ENCODE measurements at places on chromosomes 7 and 10.

DNA sequence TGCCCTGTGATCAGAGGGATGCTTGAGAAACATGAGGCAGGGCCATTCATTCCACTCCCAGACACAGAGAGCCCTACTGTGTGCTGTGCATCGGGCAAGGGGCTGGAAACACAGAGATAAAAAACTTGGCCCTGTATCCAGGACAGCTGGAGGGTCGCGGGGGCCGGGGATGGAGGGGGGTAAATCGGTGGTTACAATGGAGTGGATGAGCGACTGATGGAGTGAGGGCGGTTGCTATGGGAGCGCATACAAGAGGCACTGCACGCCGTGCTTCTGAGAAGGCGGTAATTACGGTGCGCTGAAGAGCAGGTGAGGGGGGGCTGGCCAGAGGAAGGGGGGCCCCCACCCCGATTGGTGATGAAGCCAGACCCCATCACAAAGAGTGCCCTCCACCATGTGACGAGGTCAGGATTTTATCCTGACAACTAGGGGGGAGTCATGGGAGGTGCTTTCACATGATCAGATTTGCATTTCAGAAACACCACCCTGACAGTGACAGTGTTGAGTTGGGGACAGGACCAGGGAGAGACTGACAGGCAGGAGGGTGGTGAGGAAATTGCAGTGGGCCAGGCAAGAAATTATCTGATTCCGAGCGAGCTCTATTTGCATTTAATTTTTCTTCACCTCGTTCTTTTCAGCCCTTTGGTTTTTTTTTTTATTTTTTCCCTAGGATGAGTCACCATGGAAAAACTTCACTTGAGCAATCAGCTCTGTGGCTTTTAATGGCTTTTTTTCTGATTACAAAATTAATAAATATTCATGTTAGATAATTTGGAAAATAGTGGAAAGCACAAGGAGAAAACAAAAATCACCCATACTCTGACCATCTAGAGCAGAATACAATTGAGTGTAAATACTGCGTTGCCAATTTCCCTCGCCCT lies 7.8 kb downstream of the CPA5 start:
- no peak for DNase-seq

DNA sequence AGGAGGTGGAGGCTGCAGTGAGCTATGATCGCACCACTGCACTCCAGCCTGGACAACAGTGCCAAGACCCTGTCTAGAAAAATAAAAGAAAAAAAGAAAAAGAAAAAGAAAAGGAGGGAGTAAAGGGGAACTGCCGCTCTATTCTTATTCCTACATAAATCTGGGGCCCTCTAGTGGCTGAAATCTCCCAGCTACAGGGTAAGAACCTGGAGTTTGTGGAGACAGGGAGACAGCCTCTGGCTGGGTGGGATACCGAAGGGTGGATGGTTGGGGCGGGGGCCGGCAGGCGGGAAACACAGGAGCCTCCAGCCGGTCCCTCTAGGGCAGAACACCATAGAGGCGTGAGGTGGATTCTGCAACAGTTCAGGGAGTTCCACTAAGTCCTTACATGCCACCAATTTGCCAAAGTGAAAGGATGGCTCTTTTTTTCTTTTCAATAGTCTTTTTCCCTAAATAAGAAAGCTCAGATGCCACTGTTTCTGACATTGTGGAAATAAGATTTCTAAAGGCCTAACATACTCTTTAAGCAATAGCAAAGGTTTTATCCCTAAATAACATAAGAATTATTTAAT lies 117.3 kb downstream of the SVIL start:
- no peak for DNase-seq

- DNase-seq = no peak
Observed at GRCh38 chr10:43037440-43037839, 39.4 kb upstream of the RET start.

GRCh38 chr10:25492040-25492439 lies 317.2 kb downstream of the GPR158 start:
- DNase-seq = no peak

DNA sequence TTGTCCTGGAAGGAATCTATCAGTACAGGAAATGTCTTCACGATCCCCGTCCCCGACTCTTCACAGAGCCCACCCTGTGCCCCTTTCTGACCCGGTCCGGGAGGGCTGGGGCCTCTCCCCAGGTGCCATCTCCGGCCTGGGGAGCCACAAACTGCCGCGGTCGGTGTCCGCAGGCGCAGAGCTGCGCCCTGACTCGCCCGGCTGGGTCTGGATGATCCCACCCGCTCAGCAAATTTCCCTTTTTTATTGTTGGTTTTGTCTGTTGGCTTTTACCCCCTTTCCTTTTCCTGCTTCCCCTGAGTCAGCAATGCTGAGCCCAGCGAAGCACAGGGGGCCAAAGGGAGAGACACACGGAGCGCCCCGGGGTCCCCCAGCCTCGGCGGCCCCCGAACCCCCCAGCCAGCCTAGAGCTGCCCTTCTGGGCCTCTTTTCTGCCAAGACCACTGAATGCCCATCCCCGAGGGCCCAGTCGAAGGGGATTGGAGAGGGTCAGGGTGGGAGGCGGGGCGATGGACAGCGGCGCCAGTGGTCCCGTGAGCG lies 30.9 kb downstream of the LEP start:
- no peak for DNase-seq

GRCh38 chr7:24406053-24406788 lies 122.2 kb downstream of the NPY start:
- DNase-seq = no peak

GRCh38 chr7:103660455-103661371 lies 214.7 kb upstream of the SLC26A5 start:
- DNase-seq = no peak

- DNase-seq = no peak
Observed at GRCh38 chr7:50416527-50417182, 33.5 kb downstream of the FIGNL1 start.

GRCh38 chr10:89600041-89600440 lies 45.0 kb downstream of the PANK1 start:
- DNase-seq = no peak

DNA sequence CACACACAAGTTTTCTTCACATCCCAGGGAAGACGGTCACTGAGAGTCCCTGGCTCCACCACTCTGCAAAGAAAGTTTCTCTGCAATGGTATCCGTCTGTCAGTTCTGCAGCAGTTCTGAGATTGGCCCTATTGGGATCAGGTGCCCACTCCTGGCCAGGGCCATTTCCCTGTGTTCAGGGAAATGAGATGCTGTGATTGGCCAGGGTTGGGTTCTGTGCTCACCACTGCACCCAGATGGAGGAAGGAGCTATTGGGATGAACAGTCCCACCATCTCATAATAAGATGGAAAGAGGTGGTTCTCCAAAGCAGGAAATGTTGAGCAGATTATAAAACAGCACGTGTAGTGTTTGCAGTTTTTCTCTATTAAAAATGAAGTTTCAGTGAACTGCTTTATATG lies 13.3 kb upstream of the PIP4K2A start:
- no peak for DNase-seq

GRCh38 chr10:129788215-129788614 lies 175.9 kb downstream of the EBF3 start:
- DNase-seq = no peak

DNA sequence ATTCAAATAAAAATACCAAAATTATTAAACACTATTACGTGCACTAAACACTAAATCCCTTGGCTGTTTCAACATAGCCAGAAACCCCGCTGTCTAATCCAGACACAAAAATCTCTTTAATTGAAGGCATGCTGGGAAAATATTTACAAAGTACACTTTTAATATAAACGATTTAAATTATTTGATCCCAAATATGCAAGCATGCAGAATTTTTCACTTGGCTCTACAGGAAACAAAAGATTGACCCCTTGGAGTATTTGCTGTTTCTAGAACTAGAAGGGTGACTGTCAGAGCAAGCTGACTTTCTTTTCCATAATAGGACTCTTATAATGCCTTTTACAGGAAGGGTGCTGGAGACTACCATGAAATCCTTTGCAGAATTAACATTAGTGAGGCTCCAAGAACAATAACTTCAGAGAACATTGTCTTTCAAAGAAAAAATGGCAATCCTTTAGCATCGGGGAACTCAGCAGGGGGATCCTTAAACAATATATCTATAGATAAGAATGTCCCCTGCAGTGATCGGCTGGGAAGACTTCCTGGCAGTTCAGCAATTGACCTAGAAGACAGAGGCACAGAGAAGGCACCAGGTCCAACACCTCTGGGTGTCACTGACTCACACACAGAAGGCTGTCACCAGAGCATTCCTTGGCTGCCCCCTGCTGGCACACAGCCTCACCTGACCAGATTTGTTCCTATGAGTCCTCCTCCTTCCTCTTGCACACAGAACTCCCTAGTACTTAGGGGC lies 55.8 kb upstream of the MRLN start:
- peak; percentile 18 for DNase-seq

- DNase-seq = no peak
Observed at GRCh38 chr10:49001402-49001801, 61.8 kb upstream of the LRRC18 start.

GRCh38 chr10:91023700-91024398 lies 103.0 kb upstream of the ANKRD1 start:
- DNase-seq = no peak

GRCh38 chr7:54712820-54713219 lies 46.2 kb downstream of the SEC61G start:
- no peak for DNase-seq

DNA sequence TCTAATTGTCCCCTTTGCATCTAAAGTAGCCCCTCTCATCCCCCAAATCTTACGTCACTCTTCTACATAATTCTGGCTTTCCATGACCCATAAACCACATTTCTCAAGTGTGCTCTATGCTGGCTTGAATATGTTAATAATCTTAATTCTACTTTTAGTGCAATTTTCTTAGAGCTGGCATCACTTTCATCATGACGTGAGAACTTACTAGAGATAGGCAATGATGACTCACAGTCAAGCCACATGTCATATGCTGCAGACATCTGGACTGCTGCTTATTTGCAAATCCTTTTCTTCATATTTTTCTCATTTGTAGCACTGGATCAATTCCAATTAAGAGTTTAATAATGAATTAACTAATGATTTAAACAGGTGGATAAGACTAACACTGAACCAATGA lies 260.7 kb upstream of the PRKCQ start:
- DNase-seq = no peak

DNA sequence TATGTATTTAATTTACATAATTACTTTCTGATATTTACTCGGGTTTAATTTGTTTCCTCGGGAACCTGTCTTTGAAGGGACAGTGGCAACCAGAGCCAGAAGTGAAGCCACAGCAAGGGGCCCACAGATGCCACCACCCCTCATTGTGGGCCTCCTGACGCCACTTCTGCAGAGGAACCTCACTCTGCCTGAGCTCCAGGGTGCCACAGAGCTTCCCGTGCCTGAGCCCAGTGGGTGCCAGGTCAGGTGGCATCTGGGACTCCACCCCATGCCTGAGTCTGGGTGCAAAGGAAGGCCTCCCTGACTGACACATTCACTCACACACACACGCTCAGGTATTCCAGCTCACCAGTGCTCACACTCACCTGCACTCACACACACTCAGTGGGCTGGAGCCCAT lies 213.7 kb downstream of the GRID1 start:
- DNase-seq = no peak

GRCh38 chr7:156158213-156158612 lies 345.9 kb upstream of the SHH start:
- no peak for DNase-seq

GRCh38 chr7:18345641-18346234 lies 149.8 kb upstream of the HDAC9 start:
- DNase-seq = no peak

GRCh38 chr10:96130326-96130995 lies 364 bp downstream of the ZNF518A start:
- DNase-seq = peak; percentile 51

DNA sequence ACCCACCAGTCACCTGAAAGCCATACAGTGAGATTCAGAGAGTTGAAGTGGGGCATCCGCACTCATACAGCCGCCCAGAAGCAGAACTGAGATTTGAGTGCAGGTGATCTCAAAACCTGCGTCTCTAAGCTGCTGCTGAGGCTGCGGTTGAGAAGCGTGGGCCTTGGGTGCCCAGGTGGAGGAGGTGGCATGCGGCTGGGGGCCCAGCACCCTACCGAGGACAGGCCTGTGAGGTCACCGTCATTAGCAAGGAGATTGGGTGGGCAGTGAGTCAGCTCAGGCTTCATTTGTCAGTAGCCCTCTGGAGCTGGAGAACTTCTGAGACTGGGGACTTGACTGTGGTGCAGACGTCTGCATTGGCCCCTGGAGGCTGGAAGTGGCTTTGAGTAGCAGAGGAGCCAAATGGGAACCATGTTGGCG lies 29.8 kb downstream of the ZMIZ1 start:
- DNase-seq = no peak

DNA sequence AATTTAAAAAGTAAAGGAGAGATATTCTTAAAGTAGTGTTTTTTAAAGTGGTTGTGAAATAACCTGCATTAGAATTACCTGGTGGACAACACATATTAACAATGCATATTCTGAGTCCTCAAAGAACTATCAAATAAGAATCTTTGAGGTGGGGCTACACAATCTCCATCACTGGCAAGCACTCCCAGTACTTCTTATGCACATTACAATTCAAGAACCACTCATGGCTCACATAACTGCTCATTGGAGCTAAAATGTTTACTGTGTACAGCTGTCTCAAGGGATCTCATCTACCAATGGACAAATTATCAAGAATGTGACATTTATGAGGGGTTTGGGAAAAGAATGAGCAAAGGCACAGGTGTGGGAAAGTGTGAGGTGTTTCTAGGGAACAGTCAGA lies 692.0 kb downstream of the PHTF2 start:
- DNase-seq = no peak

GRCh38 chr10:46523962-46524471 lies 32.4 kb downstream of the GPRIN2 start:
- DNase-seq = no peak

- DNase-seq = no peak
Observed at GRCh38 chr10:740936-741431, 51.5 kb upstream of the DIP2C start.

- no peak for DNase-seq
Observed at GRCh38 chr7:157983502-157984422, 603.9 kb downstream of the PTPRN2 start.

GRCh38 chr7:49774459-49775064 lies 1.1 kb downstream of the VWC2 start:
- DNase-seq = no peak

DNA sequence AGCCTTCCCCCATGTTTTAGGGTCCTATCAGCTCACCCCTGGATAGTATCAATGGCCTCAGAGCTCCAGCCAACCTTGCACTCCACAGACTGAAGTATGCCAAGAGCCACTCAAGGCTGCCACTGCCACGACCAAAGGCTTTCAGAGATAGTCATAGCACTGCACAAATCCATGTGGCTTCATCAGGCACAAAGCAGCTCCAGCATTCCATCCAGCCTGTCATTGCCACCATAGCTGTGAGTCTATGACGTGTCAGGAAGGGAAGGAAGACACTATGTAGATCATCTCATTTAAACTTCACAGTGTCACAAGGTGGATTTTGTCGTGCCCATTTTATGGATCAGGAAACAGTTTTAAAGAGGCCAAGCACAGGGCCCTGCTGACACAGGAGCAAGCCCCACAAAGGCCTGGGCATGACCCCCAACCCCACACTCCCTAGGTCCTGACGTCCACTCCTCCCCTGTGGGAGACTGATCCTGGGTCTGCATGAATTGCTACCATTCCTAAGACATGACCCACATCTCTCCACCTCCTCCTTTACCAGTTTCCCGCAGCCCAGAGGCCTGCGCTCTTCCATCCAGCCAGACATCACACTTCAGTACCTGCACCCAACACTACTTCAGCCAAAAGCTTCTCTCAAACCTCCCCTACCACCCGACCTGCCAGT lies 119.4 kb downstream of the DIP2C start:
- DNase-seq = no peak

GRCh38 chr7:116802144-116802745 lies 60.1 kb upstream of the CAPZA2 start:
- DNase-seq = no peak

GRCh38 chr10:1059902-1060301 lies 3.7 kb downstream of the WDR37 start:
- no peak for DNase-seq

GRCh38 chr10:9654261-9654660 lies 1363.4 kb upstream of the CELF2 start:
- no peak for DNase-seq

All from T-helper 9 cell (primary cell).